GM12878 (cell line): ENCODE measurements at places on chromosomes 5 and 9.
A peak's percentile ranks its signal among the peaks of the same experiment; 100 is the strongest.

GRCh38 chr9:126805554-126806262, 868 bp downstream of the ZBTB43 start:
- peak; percentile 65 for DNase-seq

DNA sequence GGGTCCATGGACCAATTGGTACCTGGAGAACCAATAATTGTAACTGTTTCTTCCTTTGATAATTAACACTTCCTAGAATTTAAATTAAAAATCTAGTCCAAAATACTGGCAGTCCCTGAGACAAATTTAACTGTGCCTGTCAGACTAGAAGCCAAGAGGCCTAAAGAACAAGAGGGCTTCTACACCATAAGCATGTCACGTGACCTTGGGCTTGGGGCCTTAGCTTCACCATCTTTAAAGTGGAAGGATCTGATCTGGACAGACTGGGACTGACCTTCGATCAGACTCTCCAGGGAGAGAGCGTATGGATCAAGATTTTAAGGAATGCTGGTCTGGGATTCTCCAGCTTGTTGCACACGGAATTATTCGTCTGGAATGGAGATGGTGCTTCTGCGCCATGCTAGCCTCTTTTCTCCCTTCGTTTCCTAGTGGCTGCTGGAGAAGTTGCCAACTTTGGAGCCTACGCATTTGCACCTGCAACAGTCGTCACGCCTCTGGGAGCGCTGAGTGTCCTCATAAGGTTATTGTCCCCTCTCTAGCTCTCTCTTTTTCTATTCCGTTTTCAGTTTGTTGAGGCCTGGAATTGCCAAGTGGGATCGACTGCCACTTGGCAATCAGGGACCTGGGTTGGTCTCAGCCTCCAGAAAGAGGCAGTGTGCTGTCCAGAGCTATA, 8.4 kb downstream of the NIPAL4 start:
- no peak for DNase-seq

GRCh38 chr5:123819833-123820232, 307.9 kb downstream of the CSNK1G3 start:
- DNase-seq: no peak

GRCh38 chr5:100430268-100431195, 104.6 kb upstream of the FAM174A start:
- peak; percentile 15 for DNase-seq
